ENCODE measurements at places on chromosomes 3 and 15.

- DNase-seq = no peak
Observed at GRCh38 chr3:158313338-158313927, 203.5 kb downstream of the RSRC1 start.

DNA sequence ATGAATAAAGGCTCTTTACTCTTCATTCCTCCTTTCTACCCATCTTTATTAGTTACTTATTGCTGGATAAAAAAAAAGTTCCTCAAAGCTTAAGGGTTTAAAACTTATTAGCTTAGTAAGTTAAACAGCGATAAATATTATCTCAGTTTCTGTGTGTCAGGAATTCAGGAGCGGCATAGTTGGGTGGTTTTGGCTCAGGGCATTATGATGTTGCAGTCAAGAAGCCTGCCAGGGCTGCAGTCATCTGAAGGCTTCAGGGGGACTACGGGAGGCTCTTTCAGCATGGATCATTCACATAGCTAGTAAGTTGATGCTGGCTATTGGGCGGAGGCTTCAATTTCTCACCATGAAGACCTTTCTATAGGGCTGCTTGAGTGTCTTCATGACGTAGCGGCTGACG is 1.9 kb upstream of the DLG1 start:
- no peak for DNase-seq

GRCh38 chr15:54638666-54639065 is 558.1 kb downstream of the RSL24D1 start:
- DNase-seq = no peak

DNA sequence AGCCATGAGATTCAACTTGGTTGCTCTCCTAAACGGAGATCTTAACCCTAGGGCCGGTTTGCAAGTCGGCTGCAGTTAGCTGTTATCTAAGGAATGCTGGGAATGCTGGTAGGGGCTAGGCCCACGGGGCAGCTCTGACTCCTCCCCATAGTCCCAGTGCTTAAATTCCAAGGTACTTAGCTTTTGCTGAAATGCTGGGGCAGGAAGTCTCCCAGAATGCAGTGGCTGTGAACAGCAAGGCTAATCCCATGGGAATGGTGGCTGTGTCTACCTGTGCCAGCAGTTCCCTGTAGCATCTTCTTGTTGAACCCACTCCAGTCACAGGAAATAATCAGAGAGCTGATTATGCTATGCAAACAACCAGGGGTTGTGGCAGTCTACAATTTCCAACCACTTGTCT is 102.5 kb upstream of the TJP1 start:
- DNase-seq = no peak

- DNase-seq = no peak
Observed at GRCh38 chr3:168889666-168890065, 773.8 kb downstream of the MECOM start.

GRCh38 chr3:113219605-113220300 is 8.4 kb downstream of the BOC start:
- DNase-seq = no peak

- DNase-seq = no peak
Observed at GRCh38 chr15:49215768-49216739, 46.0 kb downstream of the GALK2 start.

DNA sequence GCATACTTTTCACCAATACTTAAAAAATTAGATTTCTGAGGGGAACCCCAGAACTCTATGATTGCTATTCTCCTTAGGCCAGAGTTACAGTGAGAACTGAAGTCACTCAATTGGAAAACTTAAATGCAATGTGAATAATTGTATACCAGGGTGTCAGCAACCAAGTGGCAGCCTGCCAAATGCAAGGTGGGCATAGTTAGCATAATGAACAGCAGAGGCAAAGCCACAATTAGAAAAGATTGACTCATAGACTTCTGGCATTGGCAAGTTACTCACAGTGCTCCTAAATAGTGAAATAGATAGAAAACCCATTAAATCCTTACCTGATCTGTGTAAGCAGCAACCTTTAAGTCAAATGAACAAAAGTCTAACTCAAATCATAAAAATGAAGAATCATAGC is 94.9 kb downstream of the BCHE start:
- no peak for DNase-seq

DNA sequence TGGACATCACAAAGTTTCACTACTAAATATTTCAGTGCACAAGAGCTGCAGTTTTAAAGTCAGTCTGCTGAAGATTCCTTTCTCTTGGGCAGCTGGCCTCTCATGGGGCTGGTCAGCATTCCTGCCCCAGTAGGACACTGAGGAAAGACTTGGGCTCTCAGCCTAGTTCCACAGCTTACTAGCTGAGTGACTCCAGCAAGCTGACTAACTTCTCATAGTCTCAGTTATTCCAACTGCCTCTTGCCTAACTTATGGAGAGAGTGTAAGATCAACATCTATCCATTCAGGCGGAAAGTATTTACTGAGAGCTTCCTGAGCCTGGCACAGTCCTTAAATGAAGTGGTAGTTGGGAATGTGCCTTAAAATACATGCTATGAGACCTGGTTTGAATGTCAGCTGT is 27.0 kb downstream of the TM4SF4 start:
- no peak for DNase-seq

GRCh38 chr3:21398461-21398860 is 352.5 kb downstream of the ZNF385D start:
- no peak for DNase-seq

DNA sequence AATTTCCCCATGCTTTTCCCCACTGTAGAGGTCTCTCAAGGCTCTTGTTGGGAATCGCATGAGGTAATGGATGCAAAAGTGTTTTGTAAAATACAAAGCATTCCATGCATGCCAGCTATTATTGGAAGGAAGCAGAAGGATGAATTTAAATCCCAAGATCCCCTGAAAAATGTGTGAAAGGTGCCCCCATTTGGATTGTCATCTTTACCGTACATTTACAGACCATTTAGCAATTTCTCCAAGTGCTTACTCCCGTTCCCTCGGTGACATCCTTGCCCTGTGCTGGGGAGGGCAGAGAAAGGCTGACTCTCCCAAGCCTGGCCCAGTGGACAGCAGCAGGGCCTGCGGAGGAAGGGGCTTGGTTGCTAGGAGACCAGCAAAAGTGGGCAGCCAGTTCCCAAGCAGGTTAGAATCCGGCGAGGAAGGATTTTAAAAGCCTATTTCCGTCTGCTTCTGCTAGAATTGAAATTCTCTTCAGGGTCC is 31.1 kb upstream of the NEO1 start:
- DNase-seq = no peak

DNA sequence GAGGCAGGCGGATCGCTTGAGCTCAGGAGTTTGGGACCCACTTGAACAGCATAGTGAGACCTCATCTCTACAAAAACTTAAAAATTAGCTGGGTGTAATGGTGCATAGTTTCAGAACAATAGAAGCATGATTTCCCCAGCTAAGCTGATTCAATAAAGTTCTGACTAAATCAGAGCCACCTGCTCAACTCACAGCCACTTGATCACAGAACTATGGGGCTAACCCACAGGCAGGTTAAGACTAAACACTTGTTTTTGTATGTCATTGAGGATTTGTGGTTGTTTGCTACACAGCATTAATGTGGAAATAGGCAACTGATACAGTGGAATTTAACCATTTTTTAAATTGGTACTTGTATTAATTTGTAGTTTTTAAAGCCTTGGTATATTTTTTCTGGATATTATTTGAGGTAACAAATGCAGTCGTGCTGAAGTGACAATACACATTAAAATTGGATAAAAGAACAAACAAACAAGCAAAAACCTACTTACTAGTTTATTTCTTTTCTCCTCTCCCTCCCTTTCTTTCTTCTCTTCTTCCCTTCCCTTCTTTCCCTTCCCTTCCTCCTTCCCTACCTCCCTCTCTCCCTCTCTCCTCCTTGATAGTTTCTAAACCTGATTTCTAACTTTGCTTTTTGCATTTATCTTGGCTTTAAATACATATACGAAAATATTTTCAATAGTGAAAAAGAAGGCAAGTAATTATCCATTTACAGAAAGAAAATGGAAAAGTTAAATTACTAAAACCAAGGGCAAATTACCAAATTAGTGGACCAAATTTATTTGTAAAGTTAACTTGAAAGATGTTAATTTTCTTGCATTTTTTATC is 32.1 kb downstream of the OXSM start:
- DNase-seq = no peak

- no peak for DNase-seq
Observed at GRCh38 chr3:126958638-126959085, 24.3 kb upstream of the PLXNA1 start.

GRCh38 chr3:65669163-65669875 is 369.4 kb downstream of the MAGI1 start:
- no peak for DNase-seq

DNA sequence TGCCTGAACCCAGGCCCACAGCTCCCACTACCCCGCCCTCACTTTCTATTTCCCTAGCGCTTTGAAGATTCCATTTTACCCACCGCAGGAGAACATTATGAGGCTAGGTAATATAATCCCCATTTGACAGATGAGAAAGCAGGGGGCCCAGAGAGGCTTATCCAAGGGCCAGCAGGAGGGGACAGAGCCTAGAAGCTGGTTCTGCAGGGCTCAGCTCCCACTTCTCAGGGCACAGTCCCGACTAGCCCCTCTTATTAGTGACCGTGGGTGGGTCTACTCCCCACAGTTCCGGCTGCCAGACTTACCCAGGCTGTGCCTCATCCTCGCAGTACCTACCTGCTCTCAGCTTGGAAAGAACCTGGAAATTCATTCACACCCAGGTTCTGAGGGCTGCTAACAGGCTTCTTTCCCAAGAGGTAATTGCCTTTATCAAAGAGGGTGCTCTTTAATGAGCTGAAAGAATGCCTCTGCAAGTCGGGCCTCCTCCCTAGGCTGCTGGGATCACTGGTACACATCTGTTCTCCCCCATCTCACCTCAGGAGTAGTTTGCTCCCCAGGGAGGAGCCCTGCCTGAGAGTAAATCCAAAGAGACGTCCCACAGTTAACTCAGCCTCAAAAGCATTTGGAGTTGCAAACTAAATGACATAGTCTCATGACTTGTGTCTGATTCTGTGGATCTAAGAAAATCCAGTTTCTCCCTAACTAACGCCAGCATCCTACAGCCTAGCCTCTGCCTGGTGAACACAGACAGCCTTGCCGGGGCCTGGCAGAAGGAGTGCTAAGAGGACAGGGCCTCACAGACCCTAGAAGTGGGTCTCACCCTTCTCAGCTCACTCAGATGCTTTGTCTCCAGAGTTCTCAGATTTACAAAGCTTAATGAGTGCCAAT is 125.0 kb downstream of the CHSY1 start:
- no peak for DNase-seq

DNA sequence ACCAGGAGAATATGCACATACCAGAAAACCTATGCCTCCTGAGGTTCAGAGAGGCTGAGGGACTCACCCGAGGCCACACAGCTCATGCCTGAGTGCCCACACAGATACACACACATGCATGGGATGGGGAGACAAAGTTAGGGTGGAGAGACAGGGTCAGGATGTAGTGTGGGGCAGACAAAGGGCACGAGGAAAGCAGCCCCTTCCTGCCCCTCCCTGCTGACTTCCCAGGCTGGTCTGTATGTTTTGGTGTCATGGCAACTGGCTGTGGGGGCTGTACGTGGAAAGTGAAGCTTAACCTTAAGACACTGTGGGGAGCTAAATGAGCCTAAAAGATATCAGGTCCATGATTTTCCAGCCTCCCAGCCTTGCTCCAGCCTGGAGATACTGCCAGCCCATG is 57.8 kb downstream of the EPHB3 start:
- no peak for DNase-seq

DNA sequence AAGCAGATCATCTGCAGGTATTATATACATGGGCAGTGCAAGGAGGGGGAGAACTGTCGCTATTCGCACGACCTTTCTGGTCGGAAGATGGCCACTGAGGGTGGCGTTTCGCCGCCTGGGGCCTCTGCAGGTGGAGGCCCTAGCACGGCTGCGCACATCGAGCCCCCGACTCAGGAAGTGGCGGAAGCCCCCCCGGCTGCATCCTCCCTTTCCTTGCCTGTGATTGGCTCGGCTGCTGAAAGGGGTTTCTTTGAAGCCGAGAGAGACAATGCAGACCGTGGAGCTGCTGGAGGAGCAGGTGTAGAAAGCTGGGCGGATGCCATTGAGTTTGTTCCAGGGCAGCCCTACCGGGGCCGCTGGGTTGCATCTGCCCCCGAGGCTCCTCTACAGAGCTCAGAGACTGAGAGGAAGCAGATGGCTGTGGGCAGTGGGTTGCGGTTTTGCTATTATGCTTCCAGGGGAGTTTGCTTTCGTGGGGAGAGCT is 639 bp downstream of the MKRN3 start:
- DNase-seq = peak; percentile 3

- DNase-seq = no peak
Observed at GRCh38 chr3:27939940-27940339, 217.8 kb upstream of the EOMES start.

- DNase-seq = no peak
Observed at GRCh38 chr3:163056874-163057497, 1560.4 kb downstream of the OTOL1 start.

Measured in activated CD8-positive, alpha-beta memory T cell treated with anti-CD3 and anti-CD28 coated beads for 1 hour (primary cell).